ENCODE measurements at places on chromosomes 6 and 20.

GRCh38 chr6:34771727-34772126 lies 14.4 kb downstream of the SNRPC start:
- peak; percentile 72 for DNase-seq

GRCh38 chr20:39602649-39603048 lies 640.5 kb downstream of the DHX35 start:
- no peak for DNase-seq

- DNase-seq = no peak
These were observed 28.4 kb upstream of the SIRPA start for GRCh38 chr20:1866834-1867233.

DNA sequence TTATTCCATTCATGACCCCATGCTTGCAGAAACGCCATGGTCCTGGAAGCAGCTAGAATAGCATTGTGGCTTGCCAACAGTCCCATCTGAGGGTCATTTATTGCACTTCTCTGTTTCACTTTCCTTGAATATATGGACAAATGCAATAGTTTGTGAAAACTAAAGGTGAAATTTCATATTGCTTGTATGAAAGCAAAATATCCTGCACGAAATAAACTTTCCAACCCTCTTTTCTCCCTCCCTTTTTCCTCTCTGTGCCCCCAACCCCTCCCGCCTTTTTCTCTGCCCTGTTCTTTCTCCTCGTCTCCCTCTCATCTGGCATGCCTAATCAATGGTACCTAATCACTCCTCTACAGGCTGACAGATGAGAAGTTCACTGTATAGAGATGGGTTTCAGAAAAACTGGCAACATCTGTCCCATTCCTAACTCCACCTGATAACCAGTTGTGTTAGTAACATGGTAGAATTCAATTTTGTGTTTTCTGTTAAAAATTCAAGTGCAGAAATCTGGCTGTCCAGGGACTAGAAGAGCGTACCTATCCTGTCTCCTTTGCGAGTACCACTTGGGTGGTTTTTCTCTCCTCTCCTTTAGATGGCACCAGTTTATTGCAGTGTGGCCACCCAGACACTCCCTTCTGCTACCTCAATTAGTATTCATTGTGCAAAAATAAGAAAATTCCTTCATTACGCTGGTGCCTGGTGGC lies 198.6 kb downstream of the FOXA2 start:
- no peak for DNase-seq

DNA sequence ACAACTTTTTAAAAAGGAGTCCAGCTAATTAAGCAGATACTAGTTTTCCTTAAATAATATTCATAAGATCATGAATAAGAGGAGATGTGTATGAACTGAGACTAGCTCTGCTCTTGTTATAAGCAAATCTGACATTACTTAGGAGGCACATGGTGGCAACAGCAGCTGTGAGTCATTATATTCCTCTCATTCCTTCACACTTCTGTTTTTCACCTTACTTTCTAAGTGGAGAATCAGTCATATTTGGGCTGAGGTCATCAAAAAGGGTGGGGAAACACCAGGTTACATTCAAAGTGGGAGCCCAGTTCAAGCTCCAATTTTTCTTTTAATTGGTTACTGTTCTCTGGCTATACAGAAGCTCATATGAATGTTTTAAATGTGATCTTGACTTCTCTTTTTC lies 6.0 kb upstream of the RIPPLY2 start:
- no peak for DNase-seq

- DNase-seq = no peak
These were observed 26.4 kb downstream of the TRIM27 start for GRCh38 chr6:28897369-28897745.

DNA sequence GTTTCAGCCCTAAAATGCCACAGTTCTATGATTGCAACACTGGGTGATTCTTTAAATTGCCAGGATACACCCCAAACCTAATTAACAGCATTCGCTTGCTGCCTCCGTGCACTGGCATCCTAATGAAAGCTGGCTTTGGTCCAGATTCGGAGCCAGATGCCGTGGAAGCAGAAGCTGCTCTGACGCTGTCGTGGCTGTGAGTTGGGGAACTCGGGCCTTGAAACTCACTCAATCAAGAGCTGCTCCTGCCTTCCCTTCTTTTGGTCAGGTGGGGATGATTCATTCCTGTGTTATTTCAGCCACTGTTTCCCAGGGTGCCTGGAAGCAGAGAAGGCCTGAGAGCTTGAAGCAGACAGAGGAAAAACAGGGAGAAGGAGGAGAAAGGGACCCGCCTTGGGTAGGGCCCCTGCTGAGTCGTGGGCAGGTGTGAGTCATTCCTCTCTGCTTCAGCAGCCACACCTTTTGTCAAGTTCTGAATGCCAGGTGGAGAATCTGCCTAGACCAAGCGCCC lies 36.2 kb upstream of the DSP start:
- DNase-seq = peak; percentile 68

GRCh38 chr6:43981363-43981990 lies 145.8 kb downstream of the MRPL14 start:
- no peak for DNase-seq

DNA sequence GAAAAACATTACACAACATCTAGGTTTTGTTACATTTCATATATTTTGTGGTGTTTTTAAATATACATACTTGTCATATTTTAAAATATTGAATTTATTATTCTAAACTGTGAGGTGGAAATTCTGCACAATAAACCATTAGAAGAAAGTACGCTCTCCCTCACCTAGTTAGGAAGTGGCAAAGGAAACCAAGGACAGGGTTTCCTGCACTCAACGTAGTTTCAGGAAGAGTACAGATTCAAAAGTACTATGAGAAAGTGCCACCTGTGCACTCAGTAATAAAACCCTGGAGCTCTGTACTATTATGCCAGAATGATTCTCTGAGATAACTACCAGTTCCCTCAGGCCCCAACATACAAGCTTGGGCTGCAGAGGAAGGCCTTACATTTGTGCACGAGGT lies 54.6 kb upstream of the MRAP2 start:
- no peak for DNase-seq
